RPMI8226 (cell line): ENCODE measurements at places on chromosomes 3 and 15.

DNA sequence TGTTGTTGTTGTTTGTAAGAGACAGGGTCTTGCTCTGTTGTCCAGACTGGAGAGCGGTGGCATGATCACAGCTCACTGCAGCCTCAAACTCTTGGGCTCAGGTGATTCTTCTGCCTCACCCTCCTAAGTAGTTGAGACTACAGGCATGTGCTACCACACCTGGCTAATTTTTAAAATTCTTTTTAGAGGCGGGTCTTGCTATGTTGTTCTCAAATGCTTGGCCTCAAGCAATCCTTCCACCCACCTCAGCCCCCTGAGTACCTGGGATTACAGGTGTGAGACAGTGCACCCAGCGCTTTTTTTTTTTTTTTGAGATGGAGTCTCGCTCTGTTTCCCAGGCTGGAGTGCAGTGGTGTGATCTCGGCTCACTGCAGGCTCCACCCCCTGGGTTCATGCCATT, 46.7 kb downstream of the TMOD3 start:
- no peak for DNase-seq

GRCh38 chr3:87702600-87702999, 356.2 kb downstream of the CGGBP1 start:
- DNase-seq: no peak

DNA sequence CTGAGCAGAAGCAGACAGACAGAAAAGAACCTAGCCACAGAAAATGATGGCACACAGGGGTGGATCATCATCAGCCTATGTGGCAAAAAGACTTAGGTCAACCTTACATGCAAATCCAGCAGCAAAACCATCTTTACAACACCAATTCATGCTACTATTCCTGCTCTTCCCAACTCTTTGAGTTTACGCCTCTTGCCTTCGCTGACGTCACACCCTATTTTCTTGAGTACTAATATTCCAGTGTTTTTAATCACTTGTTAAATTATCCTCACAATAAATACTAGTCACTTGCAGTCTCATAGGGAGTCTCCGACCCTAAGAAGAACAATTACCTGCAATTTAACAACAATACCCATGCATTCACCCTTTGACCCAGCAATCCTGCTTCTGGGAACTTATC, 6.0 kb upstream of the PSMD6 start:
- DNase-seq: no peak

- no peak for DNase-seq
These were observed 315.9 kb upstream of the SEMA6D start for GRCh38 chr15:47401427-47401826.

- DNase-seq: peak; percentile 79
These were observed 68.5 kb downstream of the TRANK1 start for GRCh38 chr3:36876181-36876936.

DNA sequence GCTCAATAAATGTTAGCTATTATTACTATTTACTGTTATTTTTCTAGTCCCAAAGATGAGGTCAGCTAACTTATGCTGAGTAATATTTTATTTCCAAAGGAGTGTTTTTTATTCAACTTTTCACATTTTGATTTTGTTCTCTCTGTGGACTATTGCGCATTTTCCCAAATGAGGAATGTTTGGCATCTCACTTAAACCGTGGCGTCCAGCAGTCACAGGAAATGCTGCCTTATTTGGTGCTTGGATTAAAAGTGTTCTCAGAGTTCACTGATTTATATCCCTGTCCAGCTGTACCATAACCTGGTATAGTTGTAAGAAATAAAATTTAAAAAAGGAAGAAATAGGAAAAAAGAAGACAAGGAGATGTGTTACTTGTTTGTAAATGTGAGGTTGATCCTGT, 166.8 kb downstream of the THSD4 start:
- DNase-seq: no peak

GRCh38 chr3:4986175-4986781, 7.0 kb downstream of the BHLHE40 start:
- no peak for DNase-seq

GRCh38 chr15:38046257-38047051, 112.0 kb downstream of the TMCO5A start:
- no peak for DNase-seq

DNA sequence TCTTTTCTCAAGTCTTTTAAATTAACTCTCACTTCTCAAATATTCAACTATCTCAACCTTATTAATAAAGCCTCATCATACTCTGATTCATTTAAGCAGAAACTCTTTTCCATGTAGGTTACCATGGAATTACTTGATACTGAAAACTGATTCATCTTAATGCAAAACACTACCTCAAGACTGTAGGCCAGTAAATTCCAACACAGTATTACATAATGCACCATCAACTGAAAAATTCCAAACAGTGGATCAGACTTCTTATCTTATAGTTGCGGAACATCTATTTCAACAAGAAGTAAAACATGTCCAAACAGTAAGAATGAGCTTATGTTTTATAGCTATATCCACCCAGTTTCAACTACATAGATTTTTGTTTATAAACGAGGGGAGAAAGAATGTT, 124.5 kb downstream of the PEAK1 start:
- no peak for DNase-seq

DNA sequence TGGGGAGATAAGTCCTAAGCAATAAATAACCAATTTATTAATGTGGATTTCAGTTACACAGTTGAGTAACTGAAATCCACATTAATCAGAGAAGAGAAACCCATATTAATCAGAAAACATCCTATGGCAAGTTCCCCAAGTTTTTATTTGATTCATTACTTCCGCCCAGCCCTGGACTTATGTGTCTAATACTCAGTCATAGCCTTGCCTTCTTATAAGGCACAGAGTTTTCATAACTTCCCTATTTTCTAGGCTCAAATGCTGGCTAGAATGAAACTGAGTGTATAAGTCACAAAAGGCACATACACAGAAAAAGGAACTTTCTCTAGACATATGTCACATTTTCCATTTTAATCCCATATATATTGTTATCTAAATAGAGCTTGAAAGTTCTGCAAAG, 28.8 kb downstream of the CD47 start:
- no peak for DNase-seq
